ENCODE measurements at places on chromosomes 1 and 21.
A peak's percentile ranks its signal among the peaks of the same experiment; 100 is the strongest.

DNA sequence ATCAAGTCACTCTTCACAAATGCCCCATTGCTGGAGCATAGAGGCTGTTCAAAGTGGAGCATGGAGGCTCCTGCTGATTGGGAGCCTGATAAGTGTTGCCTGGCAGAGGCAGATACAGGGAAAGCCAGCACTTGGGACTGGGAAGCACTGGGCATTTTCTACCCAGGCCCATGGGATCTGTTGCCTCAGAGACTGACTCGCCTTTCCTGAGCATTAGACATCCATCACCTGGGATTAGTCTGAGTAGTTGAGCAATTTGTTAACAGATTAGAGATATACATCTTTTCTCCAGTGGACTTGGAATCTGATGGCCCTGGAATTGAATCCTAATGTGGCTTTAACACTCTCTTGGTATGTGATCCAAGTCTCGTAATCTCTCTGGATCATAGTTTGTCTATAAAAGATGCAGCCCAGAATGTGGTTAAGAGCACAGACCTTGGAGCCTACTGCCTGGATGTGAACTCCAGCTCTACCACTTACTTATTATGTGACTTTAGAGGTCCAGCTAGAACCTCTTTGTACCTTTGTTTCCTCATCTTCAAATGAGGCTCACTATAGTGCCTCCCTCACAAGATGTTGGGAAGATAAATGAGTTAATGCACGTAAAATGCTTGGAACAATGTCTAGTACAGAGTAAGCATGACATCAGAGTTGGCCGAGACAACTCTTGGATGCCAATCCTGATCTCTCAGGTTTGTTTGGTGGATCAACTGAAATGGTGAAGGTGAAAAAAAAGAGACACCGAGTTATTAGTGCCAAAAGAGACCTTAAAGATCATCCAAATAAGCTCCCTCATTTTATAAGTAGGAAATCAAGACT is 38.3 kb upstream of the NRDC start:
- DNase-seq, result no peak

DNA sequence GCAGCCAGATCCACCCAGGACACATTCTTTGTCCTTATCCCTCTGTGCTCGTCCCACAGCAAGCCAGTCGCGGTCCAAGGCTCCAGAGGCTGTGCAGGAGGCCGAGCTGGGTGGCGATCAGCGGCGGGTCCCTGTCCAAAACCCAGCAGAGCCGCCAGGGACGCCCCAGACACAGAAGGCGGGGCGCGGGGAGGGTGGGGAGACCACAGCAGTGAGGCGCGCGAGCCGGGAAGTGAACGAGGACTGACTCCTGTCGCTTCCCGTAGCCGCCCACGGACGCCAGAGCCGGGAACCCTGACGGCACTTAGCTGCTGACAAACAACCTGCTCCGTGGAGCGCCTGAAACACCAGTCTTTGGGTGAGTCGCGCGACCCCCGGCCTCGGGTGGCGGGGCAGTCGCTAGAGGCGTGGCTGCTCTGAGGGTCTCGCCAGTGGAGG is at the start of gene LGALS8:
Gene LGALS8, plus strand, starts transcription at position 279 of the 438 bp plus-strand sequence. CDS start 2,089 bp downstream, outside the sequence.
- peak; percentile 77 for DNase-seq

DNA sequence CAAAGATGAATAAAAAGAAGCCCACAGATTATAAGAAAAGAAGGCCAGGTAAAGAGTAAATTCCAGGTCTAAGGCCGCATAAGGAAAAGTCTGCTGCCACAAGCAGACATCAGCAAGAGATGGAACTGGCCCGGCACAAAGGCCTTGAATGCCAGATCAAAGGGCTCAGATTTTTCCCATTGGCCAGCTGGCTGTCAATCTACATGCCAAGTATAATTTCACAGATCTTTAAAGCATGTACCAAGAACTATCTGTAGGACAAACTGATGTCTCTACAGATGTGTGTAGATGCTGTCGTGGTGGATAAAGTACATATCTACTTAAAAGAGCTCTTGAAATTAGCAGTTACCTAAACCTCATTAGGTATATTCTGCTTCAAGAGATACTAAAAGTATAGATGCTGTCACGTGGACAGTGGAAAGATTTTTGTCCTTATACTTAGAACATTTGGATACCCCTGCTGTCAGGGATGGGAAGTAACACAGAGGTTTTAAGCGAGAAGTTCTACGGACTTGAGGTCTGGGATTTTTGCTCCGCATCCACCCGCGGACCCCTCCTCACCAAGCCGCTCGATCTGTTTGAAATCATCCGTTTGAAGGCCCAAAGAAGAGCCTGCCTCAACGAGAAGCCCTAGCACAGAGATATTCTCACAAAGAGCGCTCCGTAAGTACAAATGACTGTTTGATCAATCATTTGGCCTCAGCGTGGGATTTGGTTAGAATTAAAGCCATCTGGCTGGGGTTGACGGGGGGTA is 10.1 kb downstream of the GLIS1 start:
- no peak for DNase-seq

GRCh38 chr1:208682664-208683013 is 438.5 kb upstream of the PLXNA2 start:
- DNase-seq, result no peak

- no peak for DNase-seq
Measured at GRCh38 chr1:187999973-188000372, 1171.2 kb downstream of the PLA2G4A start.

- no peak for DNase-seq
Measured at GRCh38 chr1:154753426-154753825, 116.7 kb downstream of the KCNN3 start.

- DNase-seq, result no peak
Measured at GRCh38 chr1:46687093-46687659, 15.5 kb downstream of the TEX38 start.

- no peak for DNase-seq
Measured at GRCh38 chr1:226659641-226660040, 79.4 kb downstream of the ITPKB start.

DNA sequence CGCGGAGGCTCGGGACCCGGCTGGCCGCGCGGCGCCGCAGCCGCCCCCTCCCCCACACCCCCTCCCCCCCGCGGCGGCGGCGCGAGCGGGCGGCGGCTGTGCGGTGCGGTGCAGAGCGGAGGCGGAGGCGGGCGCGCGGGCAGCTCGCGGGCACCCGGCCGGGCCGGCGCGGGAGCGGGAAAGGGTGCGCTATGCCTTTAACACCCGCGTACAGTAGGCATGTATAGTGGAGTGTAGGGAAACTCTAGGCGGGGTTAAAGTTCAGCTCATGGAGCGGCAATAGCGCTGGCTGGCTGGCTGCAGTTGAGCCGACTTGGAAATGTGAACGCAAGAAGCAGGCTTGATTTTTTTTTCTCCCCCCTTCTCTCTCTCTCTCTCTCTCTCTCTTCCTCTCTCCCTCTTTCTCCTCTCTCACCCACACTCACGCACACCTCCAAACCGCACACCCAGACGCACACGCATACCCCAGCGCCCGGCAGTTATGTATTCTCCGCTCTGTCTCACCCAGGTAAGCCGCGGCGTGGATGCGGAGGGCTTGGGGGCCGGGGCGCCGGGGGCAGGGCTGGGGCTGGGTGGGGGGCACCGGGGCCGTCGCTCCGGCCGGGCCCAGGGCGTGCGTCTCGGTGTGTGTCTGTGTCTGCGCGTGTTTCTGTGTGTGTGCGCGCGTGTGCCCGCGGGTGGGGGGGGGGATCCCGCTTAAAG is at the start of gene NFIA:
Gene NFIA, plus strand, starts transcription at position 251 of the 702 bp plus-strand sequence.
- DNase-seq, result peak; percentile 34

GRCh38 chr1:19974822-19975416 is 4.5 kb downstream of the PLA2G2A start:
- DNase-seq, result peak; percentile 43

DNA sequence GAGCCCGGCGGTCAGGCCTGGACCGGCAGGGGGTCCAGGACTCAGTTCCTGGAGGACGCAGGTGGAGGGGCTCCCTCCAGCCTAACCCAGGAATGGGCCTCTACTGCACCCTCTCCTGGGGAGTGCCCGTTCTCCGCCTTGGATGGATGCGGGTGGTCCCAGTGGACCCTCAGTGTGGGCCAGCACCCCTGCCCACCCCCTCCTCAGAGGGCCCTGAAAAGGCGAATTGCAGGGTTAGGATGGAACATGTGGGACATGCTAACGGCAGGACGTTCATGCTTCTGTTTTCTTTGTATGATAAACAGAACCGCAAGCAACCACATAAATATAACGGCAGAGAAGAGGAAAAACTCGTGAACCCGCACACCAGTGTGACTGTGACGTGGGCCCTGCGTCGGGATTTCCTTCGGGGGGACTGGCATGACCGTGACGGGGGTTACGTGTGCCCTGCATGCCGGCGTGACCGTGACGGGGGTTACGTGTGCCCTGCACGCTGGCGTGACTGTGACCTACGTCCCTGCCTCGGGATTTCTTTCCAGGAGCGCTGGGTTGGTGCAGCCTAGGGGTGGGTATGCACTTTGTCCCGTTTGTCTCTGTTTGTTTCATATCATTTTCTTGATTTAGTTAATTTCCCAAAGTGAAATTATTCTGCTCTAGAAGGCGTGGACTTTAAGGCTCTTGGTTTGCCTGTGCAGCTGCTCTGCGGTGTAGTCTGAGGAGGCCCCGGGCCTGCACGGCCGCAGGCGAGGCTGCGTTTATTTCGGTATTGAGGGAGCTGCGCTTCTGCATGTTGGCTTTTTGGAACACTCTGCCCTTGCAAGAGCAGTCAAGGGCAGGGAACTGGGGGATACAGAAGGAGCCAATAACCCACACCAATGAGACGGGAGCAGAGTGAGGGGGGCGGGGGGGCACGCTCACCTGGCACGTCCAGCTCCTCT is 3.1 kb downstream of the FTCD start:
- no peak for DNase-seq

GRCh38 chr1:231134624-231135023 is 27.2 kb upstream of the TRIM67 start:
- DNase-seq, result peak; percentile 64

DNA sequence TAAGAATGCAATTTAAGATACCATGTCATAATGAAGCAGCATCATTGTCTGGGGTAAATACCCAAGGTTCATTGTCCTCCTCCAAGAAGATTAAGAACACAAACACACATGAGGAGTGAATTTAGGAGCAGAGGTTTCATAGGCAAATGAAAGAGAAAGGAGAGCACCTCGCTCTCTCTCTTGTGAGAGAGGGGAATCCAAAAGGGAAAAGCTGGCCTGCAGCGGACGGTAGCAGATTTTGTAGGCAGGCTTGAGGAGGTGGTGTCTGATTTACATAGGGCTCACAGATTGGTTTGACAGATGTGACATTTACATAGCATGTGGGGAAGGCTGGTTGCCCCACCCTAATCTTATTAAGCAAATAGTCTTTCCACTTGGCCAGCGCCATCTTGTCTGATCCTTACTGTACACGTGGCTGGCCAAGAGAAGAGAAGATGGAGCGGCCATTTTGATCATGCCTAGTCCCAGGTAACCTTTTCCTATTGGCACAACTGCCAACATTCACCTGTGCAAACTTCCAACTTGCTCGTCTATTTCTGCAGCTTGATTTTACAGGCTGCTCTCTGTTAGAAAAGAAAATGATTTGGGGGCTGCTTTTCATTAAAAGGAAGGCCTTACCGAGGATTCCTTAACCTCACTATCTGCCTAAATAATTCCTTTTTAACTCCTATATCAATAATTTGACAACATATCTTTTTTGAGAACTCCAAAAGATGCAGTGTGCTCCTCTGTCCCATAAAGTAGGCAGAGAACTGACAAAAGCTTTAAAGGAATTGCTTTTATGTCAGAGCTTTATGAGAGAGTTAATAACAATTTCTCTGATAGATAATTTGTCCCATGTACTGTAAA is 16.0 kb upstream of the LRRC7 start:
- DNase-seq, result no peak

GRCh38 chr1:18319099-18319498 is 161.6 kb upstream of the KLHDC7A start:
- no peak for DNase-seq

DNA sequence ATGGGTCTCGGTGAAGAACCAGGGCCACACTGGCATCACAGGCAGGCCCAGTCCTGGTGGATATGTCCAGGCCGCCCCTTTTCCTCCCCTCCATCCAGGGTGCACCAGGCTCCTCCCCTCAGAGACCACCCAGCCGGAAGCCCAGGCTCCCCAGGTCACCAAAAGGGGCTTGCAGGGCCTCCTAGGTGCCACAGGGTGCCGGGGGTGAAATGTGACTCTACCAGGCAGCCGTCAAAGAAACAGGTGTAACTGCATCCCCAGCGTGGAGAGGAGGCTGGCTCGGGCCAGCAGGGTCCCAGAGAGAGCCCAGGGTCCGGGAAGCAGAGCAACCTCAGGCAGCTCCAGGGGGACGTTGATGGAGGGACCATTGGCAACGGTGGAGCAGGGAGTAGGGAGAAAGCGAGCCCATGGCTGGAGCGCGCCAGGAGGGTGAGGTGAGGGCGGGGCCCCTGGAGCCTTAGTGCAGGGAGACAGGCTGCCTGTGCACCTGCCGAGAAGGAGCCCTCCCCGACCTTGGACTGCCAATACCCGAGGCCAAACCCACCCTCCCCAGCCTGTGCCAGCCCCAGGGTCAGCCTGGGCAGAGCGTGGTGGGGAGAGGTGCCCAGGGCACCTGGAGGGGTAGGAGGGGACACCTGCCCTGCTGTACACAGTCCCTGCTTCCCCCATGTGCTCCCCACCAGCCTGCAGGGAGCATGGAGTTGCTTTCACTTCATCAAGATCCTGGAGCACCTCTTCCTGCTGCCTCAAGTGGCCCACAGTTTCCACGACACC is 48.3 kb upstream of the POFUT2 start:
- DNase-seq, result no peak

DNA sequence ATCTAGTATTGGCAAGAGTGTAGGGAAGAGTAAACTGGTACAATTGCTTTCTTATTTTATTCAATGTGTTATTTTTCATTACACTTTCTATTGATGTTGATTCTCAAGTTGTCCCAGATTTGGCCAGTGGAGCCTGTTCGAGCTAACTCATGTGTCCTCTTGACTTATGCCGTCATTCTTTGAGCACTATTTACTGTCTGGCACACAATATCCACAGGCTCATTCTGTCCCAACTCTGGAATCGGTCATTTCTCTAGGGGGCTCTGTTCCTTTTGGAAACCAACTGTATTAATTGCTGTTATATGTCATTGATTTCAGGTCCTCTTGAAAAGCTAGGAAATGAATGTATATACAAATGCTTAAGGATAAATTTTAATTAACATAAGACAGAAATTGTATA is 22.4 kb upstream of the SFPQ start:
- DNase-seq, result no peak

DNA sequence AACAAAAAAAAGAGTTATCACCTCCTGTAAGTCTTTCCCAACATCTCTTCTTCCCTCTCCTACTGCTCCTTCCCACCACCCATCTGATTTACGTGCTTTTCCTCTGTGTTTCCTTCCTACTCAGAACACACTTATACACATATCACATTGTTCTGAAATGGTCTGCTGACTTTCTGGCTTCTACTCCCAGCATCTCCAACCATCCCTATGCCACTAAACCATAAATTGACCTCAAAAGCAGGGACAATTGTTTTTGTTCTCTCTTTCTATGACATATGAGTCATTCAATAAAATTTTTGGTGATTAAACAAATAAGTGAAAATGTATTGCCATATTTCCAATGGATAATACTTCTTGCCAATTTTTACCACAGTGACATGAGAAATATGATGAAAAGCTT is 8.2 kb downstream of the GOLPH3L start:
- DNase-seq, result no peak

GRCh38 chr21:32456497-32456918 is 44.0 kb downstream of the EVA1C start:
- no peak for DNase-seq

GRCh38 chr1:155178441-155179111 is 4.9 kb downstream of the TRIM46 start:
- peak; percentile 38 for DNase-seq

- DNase-seq, result no peak
Measured at GRCh38 chr1:171446386-171446785, 38.9 kb upstream of the PRRC2C start.

- DNase-seq, result peak; percentile 12
Measured at GRCh38 chr1:20480243-20480944, 5.6 kb downstream of the CAMK2N1 start.

Measured in SJSA1 (cell line).